Activated CD4-positive, alpha-beta T cell treated with anti-CD3 and anti-CD28 coated beads for 36 hours (primary cell): ENCODE measurements at places on chromosomes 2 and 18. TPM values are rescaled to one million over a fixed set of nuclear protein-coding genes. Genes with fewer than 3 reads are reported as not detected.

CNOT11 gene
- total RNA-seq, result 57.9 TPM

DNA sequence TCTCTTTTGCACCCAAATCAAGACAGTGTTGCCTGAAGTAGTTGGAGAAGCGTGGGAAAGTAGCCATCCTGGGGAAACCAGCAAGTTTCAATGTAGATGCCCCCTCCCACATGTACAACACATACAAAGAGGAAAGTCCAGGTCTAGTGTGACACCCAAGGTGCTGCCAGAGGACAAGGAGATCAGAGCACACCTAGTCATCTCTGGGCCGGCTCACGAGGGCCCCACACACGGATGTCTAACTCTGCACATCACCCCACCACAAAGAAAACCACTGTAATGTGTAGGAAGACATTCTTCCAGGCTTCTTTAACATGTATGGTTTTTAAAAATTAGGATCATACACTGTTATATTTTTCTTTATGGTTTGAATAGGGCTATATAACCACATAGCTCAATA is 21.6 kb downstream of the PARD6G start:
- DNase-seq, result no peak

DNA sequence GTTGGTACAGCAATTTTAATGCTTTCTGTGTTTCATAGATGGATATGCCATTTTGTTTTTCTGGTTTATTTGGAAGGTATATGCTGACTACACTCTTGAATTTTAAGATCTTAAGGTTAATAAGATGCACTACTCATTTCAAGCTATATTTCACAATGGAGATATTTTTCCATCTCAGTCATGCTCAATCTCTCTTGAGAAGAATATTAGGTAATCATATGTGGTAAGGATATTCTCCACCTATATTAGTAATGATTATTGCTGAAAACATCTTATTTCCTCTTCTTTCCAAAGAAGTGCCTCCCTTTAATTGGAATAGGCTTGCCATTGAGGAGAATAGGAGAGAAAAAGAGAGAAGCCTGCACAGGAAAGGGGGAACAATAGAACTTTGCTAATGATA is 40.1 kb downstream of the EPB41L3 start:
- DNase-seq, result no peak

DNA sequence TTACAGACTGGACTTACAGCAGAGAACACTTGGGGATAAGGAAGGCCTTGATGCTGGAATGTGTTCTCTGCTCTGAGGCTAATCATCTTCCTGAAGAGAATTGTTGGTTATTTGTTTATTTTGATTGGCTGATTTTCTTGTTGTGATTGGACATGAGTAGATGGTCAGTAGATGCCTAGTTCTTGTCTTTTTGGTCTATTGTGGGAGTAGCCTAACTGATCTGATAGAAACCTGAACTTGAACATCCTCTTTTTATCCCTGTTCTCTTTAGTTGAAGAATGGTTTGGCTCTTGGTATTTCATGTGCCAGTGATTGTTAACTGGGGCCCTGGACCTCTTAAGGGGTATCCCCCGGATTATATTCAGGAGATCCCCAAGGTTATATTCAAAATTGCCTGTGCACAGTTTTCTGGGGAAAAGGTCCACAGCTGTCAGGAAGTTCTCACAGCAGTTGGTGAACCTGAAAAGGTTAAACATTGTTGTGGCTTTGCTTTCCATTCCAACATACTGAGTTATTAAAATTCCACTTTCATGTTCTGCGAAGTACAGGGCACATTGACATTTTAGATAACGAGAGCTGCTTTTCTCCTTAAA is 13.6 kb downstream of the TWSG1 start:
- no peak for DNase-seq

DNA sequence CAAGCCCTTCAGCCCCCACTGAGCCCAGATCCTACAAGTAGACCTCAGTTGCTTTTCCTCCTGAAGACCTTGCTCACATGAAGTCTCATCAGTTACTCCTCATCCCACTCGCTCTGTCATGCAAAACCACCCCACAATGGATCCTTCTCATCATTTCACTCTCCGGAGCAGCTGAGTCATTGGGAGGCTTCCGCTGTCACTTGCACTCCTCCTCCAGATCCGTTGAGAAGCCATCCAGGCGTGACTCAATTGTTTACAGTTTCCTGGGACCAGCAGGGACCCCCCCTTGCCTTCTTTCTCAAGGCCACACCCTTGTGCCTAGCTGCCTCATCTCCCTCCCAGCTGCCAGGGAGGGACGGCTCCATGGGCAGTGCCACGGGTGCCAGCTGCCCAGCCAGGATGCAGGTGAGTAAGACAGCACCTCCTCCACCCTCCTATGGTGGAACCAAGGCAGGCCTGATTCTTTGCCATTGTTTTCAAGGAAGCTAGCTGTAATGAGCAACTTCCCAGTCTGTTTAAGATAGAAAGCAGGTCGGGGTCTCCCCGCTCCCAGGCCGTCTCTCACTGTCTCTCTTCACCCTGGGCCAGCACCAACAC is 16.3 kb downstream of the GPR55 start:
- peak; percentile 77 for DNase-seq

ALLC gene
- not detected for total RNA-seq

DNA sequence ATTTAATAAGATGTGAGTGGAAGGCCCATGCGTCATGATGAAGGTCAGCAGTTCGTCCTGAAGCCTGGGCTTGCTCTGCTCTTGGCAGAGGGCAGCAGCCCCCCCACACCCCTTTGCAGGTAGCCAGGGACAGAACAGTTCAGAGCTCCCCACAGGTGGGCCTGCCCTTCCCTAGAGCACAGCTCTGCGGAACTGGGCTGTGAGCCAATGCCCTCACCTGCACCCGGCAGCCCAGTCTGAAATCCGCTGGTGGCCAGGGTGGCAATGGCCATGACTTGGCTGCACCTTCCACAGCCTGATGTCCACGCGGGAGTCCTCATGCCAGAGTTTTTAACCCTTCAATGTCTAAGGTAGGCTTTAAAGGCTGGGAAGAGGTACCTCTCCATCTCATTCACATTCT is 136.7 kb downstream of the ACKR3 start:
- DNase-seq, result no peak

C1QL2 gene
- not detected for total RNA-seq

DNA sequence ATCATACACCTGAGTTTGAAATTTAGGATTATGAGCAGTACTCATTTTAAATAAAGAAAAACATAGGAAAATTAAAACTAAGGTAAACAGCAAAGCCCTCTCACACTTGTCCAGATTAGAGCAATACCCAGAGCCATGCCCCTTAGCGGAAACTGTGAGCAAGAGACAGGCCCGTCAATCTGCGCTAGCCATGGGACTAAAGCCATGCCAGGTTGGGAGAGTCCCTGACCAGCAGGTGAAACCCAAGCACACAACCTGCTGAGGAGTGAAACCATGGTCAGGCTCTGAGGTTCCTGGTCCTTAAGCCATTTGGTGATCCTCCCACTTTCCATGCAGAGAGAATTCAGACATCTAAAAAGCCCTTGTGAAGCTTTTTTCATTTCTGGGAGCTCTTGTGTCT is 494.3 kb downstream of the STK39 start:
- DNase-seq, result no peak

GRCh38 chr2:191263050-191263449 is 17.8 kb downstream of the MYO1B start:
- DNase-seq, result no peak

RMND5A gene
- 44.3 TPM for total RNA-seq

- no peak for DNase-seq
Measured at GRCh38 chr2:144152817-144153271, 367.1 kb downstream of the ZEB2 start.

DNA sequence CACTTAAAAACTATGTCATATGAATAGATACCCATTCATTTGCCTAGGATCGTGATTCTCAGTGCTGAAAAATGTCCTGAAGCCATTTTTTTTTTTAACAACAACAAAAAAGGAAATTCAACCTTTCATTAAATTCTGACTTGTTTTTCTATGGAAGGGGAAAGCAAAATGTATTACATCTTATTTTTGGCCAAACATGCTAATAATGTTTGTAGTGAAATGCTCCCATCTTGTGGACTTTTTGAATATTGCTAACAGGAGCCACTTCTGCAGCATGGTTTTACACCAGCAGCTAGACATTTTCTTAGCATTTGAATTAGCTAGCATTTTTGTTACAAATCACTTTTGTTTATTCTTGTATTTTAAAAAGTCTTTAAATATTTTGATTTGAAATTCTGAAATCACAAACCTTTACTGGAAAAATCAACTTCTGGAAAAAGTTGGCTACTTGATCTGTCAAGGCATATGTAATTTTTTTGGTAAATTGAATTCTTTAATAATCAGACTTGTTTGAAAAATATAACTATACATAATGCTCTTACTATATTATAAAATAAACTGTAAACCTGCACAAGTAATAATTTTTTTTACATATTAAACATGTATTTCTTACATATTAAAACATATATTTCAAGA is 75.8 kb downstream of the KIDINS220 start:
- DNase-seq, result no peak

- no peak for DNase-seq
Measured at GRCh38 chr2:42314892-42315468, 46.0 kb downstream of the COX7A2L start.

DNA sequence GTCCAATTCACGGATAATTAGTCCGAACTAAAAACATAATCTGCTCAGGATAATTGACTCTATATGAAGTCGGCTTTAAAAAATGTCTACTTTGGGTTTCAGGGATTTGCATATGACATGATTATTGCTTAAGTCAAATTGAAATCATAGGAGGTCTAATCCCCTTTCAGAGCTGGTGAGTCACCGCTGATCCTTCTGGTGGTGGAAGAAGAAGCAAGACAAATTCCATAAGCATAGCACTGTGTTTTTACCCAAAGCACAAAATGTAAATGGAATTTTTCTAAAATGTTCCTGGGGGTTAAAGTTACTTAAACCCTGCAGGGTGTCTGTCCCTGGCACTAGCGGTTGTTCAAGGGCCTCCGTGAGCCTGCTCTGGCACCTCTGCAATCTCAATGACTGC is 460.2 kb downstream of the LRATD1 start:
- DNase-seq, result no peak

GRCh38 chr2:47346638-47347037 is 56.3 kb upstream of the MSH2 start:
- no peak for DNase-seq

ACMSD gene
- total RNA-seq, result not detected

DNA sequence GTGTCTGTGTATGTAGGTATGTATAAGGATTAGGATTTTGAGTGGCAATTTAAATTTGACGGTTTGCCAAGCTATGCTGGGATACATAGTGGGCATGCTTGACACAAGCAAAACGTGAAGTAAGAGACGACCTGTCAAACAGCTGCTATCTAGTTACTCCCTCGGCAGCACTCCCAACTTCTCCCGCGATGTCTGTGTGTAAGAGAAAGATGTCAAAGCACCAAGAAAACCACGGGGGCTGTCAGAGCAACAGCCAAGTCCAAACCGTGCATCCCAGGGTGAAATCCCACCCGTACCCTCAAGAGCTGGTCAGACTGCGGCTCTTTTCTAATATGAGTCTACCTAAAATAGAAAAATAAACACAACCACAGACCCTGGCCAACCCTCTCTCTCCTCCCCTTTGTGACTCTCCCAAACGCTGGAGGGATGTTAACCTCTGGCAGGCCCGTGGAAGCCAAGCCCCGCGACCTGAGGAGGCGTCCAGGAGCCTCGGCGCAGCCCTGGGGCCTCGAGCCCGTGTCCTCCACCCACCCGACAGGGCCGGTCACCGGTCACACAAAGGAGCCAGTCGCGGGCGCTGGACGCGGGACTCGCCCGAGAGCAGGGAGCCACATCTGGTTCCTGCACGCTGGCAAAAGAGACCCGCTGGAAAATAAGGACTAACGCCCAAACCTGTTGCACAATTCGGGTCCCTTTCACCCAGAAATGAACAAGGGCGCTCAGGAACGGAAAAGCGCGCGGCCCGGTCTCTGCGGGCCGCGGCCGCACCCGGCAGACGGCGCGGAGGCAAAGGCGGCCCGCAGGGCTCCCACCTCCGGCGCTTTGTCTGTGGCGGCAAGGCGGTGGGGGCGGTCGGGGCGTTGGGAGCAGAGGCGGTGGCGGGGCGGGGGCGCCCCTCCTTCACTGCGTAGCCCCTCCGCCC is 925 bp downstream of the SESTD1 start:
- peak; percentile 49 for DNase-seq
